NCI-H1417 (cell line): ENCODE measurements at places on chromosomes 7 and 10.

DNA sequence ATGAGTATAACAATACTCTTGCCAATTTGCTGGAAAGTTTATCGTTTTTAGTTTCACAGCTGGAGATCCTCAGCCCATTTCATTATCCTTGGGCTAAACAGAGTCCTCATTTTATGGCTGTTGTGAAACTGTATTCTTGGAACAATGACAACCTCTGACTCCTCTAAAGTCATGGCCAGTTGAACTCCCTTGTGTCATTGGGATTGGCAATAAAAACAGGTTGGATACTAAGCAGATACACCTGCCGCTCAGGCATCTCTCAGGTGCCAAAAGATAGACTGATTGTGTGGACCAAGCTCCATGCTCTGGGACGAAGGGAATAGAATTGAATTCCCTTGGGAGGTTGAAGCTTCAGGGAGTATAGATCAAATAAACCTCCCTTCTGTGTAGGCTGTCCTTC lies 182.2 kb downstream of the WDR11 start:
- no peak for DNase-seq

DNA sequence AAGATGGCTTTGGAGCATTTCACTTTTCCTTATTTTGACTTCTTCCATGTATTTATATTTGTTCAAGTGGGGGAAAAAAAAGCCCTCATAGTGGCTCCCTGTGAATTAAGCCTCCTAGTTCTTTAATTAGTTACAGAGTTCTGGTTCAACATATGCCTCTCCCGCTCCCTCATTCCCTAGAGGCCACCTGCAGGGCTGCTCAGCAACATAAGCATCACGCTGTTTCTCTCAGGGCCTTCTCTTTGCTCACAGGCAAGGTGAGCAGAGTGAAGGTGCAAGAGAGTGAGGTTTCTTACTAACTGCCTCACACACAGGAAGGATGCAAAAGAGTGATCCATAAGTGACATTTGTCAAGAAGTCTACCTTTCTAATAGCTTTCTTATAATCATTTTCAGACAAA lies 196.7 kb downstream of the SEMA3E start:
- peak; percentile 7 for DNase-seq

GRCh38 chr10:103617602-103618385 lies 124.3 kb downstream of the NEURL1 start:
- DNase-seq = no peak

- no peak for DNase-seq
Measured at GRCh38 chr7:21338728-21339164, 89.1 kb upstream of the SP4 start.

DNA sequence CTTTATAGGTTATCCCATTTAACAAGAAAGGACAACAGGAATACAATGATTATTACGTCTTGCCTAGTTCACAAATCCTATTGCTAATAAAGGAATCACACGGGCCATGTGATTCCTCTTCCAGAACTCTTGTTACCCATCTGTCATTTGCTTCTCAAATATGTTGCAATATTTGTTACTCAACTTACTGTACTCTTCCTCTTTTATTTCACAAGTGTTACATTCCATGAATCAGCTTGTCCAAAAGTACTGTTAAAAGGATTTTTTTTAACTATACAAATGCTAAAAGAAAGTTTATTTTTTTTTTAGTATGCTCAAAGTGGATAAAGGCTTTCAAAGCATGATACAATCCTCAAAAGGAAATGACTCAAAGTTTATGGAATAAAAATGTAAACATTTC lies 3.9 kb upstream of the CD36 start:
- no peak for DNase-seq

DNA sequence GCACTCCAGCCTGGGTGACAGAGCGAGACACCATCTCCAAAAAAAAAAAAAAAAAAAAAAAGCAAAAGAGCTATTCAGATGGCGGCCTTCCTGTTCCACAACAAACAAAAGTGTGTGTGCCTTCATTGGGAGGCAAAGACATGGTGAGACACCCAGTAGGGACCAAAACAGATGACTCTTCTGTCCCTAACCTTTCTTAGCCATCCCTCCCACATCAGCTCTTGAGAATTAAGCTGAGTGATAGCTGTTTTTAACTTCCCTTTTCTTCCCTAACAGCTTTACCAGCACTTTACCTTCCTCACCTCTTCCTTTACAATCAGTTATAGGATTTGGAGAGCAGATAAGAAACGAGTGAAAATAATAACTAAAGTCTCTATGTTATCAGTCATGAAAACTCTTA lies 48.2 kb downstream of the ARMH3 start:
- DNase-seq = no peak

GRCh38 chr7:129780974-129781927 lies 169.7 kb downstream of the NRF1 start:
- DNase-seq = peak; percentile 69
